ENCODE measurements at places on chromosomes 3 and 15.

GRCh38 chr3:50502584-50503423 lies 630 bp downstream of the CACNA2D2 start:
- DNase-seq, result no peak
- H3K27me3 ChIP-seq, result peaks cover 34% of the 10 kb centered on the region
- no peaks in the 10 kb centered on the region for H3K36me3 ChIP-seq
- H3K4me3 ChIP-seq, result peak overlapping the region; percentile 61

DNA sequence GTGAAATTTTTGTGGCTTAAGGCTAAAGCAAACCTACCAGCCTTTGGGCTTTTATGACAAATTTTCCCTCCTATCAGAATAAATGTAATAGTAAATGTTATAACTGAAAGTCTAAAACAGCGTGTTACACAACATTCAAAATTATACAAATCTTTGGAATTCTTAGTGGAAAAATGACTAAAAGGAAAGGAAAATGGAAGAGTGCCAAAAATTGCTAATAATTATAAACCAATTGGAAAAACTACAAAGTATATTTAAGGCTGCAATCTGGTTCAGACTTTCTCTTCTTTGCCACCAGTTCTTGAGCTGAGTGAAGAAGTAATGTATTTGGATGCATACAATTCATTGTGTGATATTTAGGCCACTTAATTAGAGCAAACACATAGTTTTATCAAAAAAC lies 45.6 kb upstream of the PHLDB2 start:
- no peak overlapping the region for H3K4me3 ChIP-seq
- peaks cover 6% of the 10 kb centered on the region for H3K4me1 ChIP-seq
- H3K36me3 ChIP-seq, result no peaks in the 10 kb centered on the region
- no peak for DNase-seq
- H3K27me3 ChIP-seq, result no peaks in the 10 kb centered on the region
- no peak overlapping the region for H3K27ac ChIP-seq

DNA sequence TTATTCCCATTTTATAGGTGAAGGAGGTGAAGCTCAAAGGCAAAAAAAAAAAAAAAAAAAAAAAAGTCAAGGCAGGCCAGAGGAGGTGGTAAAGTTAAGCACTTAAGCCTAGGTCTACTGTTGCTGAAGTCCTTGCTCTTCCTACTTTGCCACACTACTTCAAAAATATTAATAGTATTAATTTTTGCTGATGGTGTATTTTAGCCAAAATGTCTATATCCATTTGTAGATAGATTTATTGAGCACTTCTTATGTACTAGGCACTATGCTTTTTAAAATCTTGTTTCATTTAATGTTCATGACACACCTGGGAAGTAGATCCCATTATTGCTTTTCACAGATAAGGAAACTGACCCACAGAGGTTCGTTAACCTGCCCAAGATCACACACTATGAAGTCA lies 247.1 kb upstream of the P2RY1 start:
- H3K4me1 ChIP-seq, result no peaks in the 10 kb centered on the region
- H3K27ac ChIP-seq, result no peak overlapping the region
- H3K4me3 ChIP-seq, result no peak overlapping the region
- no peaks in the 10 kb centered on the region for H3K36me3 ChIP-seq
- DNase-seq, result no peak

DNA sequence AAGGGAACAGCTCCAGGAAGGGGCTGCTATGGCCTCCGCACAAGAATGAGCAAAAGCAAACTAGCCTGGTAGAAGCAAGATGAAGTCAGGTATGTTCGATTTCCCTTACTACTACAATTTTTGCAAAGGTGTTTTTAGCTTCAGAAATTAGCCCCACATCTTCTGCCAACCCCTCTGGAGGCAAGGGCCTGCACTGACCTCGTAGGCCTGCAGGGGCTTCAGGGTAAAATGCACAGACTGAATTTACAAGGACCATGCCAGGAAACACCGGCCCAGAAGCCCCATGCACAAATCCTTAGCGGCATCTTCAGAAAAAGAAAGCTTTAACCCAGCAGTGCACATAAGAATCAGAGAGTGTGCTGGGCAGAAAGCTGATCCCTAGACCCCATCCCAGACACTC lies 53.0 kb downstream of the SLC6A1 start:
- DNase-seq, result no peak
- H3K36me3 ChIP-seq, result no peaks in the 10 kb centered on the region
- no peaks in the 10 kb centered on the region for H3K27me3 ChIP-seq
- no peaks in the 10 kb centered on the region for H3K4me1 ChIP-seq
- no peak overlapping the region for H3K27ac ChIP-seq

DNA sequence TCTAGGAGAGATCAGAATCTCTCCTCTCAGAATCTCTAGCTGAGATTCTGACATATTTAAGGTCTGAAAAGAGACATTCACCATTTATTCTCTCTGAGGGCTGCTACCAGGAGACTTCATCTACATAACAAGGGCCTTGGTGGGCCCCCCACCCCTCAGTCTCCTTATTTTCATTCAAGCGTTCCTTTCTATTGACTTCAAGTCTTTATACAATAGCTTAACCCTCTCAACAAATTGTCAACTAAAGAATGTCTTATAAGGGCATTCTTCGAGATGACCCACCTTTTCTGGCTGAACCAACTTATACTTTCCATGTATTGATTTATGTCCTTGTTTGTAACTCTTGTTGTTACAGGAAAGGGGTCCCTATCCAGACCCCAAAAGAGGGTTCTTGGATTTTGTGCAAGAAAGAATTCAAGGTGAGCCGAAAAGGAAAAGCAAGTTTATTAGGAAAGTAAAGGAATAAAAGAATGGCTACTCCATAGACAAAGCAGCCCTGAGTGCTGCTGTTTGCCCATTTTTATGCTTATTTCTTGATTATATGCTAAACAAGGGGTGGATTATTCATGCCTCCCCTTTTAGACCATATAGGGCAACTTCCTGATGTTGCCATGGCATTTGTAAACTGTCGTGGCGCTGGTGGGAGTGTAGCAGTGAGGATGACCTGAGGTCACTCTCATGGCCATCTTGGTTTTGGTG lies 209.5 kb upstream of the ALCAM start:
- no peaks in the 10 kb centered on the region for H3K4me1 ChIP-seq
- no peaks in the 10 kb centered on the region for H3K27me3 ChIP-seq
- no peak overlapping the region for H3K4me3 ChIP-seq
- no peak overlapping the region for H3K27ac ChIP-seq
- DNase-seq, result no peak

DNA sequence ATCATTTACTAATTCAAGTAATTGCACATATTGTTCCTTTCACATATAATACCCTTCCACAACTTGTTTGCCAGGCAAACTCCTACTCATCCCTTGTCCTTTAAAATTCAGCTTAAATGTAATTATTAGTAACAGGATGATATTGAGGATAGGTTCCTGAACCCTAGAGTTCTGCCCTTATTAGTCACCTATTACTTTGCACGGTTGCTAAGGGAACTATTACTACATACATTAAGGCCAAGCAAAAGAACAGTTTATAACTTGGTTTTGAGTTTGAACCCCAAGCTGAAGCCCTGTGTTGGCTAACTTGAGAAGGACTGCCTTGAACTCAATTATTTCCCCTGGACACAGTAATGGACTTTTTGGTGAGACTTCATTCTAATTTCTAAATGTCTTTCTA lies 529.7 kb downstream of the IGSF11 start:
- H3K4me3 ChIP-seq, result no peak overlapping the region
- H3K4me1 ChIP-seq, result peaks cover 2% of the 10 kb centered on the region
- DNase-seq, result no peak
- no peaks in the 10 kb centered on the region for H3K36me3 ChIP-seq
- H3K27me3 ChIP-seq, result no peaks in the 10 kb centered on the region

- no peaks in the 10 kb centered on the region for H3K4me1 ChIP-seq
- no peak for DNase-seq
- no peaks in the 10 kb centered on the region for H3K27me3 ChIP-seq
- H3K36me3 ChIP-seq, result no peaks in the 10 kb centered on the region
- H3K4me3 ChIP-seq, result peak overlapping the region; percentile 83
Measured at GRCh38 chr3:97763586-97764406, 762 bp upstream of the ARL6 start.

DNA sequence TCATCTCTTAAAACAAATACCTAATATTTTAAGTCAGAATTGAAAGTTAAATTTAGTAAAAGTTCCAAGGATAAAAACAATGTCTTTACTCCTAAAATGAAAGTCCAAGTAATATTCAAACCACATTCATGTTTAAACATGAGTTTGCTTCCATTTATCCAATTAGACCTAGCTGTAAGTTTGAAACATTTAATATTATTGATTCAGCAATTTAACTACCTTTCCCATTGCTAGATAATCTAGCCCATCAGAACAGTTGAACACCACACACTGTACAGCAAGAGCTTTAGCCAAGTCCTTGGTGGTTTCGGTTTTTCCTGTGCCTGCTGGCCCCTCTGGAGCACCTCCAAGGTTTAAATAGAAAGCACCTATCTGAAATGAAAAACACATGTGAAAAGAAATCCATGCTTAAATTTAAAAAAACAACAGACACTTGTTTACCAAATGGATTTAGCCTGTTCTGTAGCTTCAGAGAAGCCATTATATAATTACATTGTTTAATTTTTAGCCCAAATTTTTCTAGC lies 97.8 kb downstream of the DNAH12 start:
- no peak overlapping the region for H3K4me3 ChIP-seq
- no peaks in the 10 kb centered on the region for H3K27me3 ChIP-seq
- peaks cover 5% of the 10 kb centered on the region for H3K4me1 ChIP-seq
- no peak overlapping the region for H3K27ac ChIP-seq
- no peak for DNase-seq
- H3K36me3 ChIP-seq, result no peaks in the 10 kb centered on the region

- H3K27me3 ChIP-seq, result no peaks in the 10 kb centered on the region
- no peak overlapping the region for H3K27ac ChIP-seq
- H3K4me3 ChIP-seq, result no peak overlapping the region
Measured at GRCh38 chr3:4043867-4044575, 244.8 kb downstream of the LRRN1 start.

- no peaks in the 10 kb centered on the region for H3K27me3 ChIP-seq
- no peaks in the 10 kb centered on the region for H3K4me1 ChIP-seq
- no peaks in the 10 kb centered on the region for H3K36me3 ChIP-seq
- H3K4me3 ChIP-seq, result no peak overlapping the region
Measured at GRCh38 chr15:74604983-74605794, 10.4 kb upstream of the CLK3 start.

- H3K27me3 ChIP-seq, result no peaks in the 10 kb centered on the region
- peak; percentile 94 for DNase-seq
- no peaks in the 10 kb centered on the region for H3K36me3 ChIP-seq
- H3K4me3 ChIP-seq, result no peak overlapping the region
Measured at GRCh38 chr3:42683875-42684598, 1.3 kb upstream of the KLHL40 start.

DNA sequence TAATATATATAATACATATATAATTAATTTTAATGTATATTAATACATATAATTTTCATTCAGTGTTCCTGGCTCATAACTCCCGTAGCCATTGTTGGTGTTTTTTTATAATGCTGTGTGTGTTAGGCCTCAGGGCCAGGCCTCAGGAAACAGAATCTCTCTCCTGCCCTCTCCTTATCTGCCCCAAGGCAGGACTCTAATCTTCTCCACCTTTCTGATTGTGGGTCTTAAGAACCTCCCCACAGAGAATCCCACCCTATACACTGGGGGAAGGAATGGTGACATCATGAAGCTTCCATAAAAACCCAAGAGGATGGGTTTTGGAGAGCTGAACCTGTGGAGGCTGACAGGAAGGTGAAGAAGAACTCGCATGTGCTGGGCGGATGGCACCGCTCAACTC lies 4.0 kb upstream of the FMN1 start:
- DNase-seq, result no peak
- H3K4me1 ChIP-seq, result peaks cover 2% of the 10 kb centered on the region
- H3K4me3 ChIP-seq, result no peak overlapping the region
- H3K27me3 ChIP-seq, result no peaks in the 10 kb centered on the region

- H3K27me3 ChIP-seq, result no peaks in the 10 kb centered on the region
- peaks cover 57% of the 10 kb centered on the region for H3K4me1 ChIP-seq
- no peaks in the 10 kb centered on the region for H3K36me3 ChIP-seq
- H3K27ac ChIP-seq, result peak overlapping the region; percentile 89
- peak; percentile 99 for DNase-seq
- no peak overlapping the region for H3K4me3 ChIP-seq
Measured at GRCh38 chr15:74389241-74390048, 22.0 kb upstream of the CYP11A1 start.

DNA sequence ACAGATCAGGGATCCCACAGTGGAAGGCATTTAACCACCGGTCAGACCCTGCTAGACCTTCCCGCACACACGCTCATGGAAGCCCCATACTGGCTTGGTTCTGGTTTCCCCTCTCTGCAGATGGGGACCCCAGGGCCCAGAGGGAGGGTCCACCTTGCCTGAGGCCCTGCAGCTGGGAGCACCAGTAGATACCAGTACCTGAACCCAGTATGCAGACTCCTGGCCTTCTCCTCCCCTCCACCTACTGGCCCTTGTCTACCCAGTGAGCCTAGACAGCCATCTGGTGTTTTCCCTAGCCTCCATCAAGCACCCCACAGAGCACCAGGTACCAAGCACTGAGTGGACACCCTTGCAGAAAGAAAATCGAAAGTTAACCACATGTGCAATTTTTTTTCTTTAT lies 65.1 kb downstream of the MEGF11 start:
- H3K4me1 ChIP-seq, result peaks cover 4% of the 10 kb centered on the region
- no peaks in the 10 kb centered on the region for H3K36me3 ChIP-seq
- DNase-seq, result no peak
- no peak overlapping the region for H3K27ac ChIP-seq
- no peaks in the 10 kb centered on the region for H3K27me3 ChIP-seq

- no peaks in the 10 kb centered on the region for H3K27me3 ChIP-seq
- no peak overlapping the region for H3K27ac ChIP-seq
Measured at GRCh38 chr3:127410137-127410488, 122.3 kb upstream of the PRR20G start.

DNA sequence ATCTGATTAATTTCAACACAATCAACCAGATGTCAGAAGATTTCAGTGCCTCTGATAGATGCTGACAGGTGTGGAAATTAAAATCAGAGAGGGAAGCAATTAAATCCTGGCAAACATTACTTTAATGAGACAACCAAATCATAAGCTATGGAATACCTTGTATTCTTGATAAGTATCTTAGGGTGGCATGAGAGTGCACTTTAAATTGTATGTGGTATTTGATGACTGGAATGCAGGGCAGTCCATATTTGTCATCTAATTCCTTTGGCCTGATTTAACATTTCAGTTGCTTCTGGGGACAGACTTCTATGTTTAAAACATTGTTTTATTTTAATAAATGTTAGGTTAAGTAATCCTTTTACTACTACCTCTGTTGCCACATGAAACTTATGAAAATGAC lies 184.1 kb downstream of the LPP start:
- H3K4me3 ChIP-seq, result no peak overlapping the region
- no peaks in the 10 kb centered on the region for H3K4me1 ChIP-seq
- DNase-seq, result peak; percentile 3
- H3K36me3 ChIP-seq, result no peaks in the 10 kb centered on the region

DNA sequence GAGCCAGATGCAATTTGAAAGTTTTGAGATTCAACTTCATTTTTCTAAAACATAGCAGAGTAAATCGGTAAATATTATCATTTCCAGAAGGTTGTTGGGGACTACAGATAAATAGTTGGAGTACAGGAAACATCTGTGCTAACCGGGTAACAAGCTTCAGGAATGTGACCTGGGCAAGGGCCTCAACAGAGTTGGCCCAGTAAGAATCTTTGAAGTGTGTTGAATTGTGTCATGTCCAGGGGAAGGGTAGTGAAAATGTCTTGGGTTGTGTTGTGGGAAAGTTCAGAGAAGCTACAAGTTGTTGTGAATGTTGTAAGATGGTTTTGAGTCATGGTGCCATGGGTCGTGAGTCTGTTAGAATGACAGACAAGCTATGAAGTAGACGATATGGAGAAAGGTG lies 35.7 kb downstream of the SQOR start:
- H3K27ac ChIP-seq, result no peak overlapping the region
- no peak overlapping the region for H3K4me3 ChIP-seq
- no peaks in the 10 kb centered on the region for H3K36me3 ChIP-seq

- H3K27ac ChIP-seq, result no peak overlapping the region
- no peak overlapping the region for H3K4me3 ChIP-seq
- no peaks in the 10 kb centered on the region for H3K27me3 ChIP-seq
- DNase-seq, result no peak
- H3K36me3 ChIP-seq, result no peaks in the 10 kb centered on the region
Measured at GRCh38 chr3:70150599-70150998, 151.1 kb downstream of the SAMMSON start.
